ENCODE measurements at places on chromosomes 16 and 17. TPM values are rescaled to one million over a fixed set of nuclear protein-coding genes. Genes with fewer than 3 reads are reported as not detected.
A peak's percentile ranks its signal among the peaks of the same experiment; 100 is the strongest.

DNA sequence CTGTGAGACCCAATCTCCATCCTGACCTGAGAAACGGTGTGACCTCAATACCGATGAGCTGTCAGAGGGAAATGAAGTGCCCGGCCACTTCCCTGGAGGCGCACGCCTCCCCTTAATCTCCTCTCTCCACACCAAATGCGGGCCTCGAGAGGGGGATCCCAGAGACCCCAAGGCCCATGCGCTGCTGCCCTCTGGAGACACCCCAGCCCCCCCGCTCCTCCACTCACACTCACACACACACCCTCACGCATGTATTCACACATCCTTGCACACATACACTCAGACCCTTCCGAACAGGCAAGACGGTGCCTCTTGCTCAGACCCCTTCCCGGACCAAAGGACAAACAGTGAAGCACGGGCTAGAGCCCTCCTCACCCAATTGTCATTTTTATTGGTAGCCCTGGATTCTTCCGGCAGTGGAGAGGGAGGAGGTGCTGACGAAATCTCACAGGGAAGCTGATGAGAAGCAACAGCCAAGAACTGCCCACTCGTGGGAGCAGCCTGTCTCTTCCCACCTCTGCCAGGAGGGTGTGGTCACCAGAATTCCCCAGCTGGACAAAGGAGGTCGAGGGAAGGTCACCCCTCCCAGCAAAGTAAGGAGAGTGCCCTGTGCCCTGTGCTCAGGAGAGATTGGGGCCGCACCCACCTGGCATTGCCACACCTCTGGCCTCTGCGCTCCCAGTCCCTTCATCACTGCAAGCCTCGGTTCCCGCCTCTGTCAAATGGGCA lies 136.0 kb upstream of the TNRC6C start:
- DNase-seq: peak; percentile 59

- DNase-seq: no peak
Measured at GRCh38 chr17:2022647-2023240, 2.4 kb downstream of the RTN4RL1 start.

DNA sequence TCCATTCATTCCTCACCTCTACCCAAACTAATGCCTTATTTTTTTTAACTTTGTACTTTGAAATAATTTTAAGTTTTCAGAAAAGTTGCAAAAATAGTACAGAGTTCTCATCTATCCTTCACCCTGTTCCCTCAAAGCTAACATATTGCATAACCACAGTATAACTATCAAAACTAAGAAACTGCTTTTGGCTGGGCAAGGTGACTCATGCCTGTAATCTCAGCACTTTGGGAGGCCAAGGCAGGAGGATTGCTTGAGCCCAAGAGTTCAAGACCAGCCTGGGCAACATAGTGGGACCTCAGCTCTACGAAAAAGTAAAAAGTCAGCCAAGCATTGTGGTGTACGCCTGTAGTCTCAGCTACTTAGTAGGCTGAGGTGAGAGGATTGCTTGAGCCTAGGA lies 147.7 kb downstream of the SKAP1 start:
- no peak for DNase-seq

PAGR1 gene
- 12.9 TPM for total RNA-seq

SAT2 gene
- 73.5 TPM for total RNA-seq

GRCh38 chr17:39224778-39225307 lies 902 bp downstream of the STAC2 start:
- no peak for DNase-seq

PERCC1 gene
- not detected for total RNA-seq

- DNase-seq: no peak
Measured at GRCh38 chr16:75097941-75098901, 18.4 kb downstream of the LDHD start.

DNA sequence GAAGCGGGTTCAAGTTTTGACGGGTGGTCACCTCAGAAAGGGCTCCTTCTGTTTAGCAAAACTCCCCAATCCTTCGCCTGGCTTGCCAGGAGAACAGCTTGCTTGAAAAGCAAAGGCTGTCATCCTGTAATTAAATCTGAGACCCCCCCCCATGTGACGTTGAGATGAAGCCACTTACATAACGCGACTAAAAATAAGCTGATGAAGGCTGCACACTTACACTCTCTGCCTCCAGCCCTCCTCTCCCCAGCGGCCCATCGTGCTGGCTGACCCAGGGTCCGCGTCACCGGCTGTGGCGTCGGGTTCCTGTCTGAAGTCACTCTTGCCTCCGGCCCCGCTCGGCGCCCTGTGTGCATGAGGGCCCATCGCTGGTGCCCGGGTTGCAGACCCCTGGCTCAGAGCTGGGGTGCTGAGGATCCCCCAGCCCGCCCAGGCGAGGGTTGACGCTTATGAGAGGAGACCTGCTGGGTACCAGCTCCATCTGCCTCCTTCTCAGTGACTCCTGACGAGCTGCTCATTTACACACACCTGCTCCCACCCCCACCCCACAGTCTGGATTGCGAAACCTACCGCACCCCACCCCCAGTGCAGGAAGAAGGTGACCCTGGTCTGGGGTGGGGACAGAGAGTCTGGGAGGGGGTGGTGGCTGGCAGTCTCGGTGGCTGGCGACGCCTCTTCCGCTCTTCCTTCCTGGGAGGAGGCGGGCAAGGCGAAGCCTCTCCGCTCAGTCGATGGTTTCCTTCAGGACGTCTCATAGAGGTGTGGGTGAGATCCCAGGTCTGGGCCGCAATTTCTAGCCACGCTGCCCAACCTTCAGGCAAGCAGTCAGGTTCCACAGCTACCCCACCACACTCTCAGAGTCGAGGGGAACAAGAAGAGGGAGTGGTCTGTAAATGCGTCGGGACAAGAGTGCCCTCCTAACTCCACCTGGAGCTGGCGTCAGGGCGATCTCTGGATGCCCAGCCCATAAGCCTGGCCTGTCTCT lies 3.1 kb upstream of the BAIAP2 start:
- no peak for DNase-seq

DNA sequence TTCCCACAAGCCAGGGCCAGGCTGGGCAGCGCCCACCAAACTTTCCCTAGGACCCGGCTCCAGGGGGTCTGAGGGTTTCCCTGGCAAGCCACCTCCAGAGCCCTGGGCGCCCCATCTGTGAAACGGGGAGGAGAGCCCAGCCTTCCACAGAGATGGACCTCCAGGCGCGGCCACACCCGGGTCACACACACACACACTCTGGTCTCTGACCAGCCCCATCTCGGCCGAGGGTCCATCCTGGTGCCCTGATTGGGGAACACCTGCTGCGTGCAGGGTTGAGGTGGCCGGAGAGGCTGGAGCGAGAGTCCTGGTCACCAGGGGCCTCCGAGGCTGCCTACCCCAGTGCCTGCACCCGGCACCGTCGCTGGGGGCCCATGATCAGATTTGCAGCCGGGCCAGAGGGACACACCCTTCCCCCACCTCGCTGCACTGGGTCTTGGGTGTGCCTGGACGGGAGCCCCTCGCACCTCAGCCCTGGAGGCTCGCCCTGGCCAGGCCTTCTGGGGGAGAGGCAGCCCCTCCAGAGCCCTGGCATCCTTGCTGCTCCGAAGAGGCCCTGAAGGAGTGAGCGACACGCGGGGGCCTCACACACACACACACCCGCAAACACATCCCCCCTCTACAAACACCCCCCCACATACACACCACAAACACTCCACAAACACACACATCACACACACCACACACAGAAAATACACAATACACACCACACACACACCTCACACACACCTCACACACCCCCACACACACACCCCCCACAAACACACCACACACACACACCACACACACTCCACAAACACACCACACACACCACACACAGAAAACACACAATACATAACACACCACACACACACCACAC lies 29.7 kb downstream of the SLC25A10 start:
- no peak for DNase-seq

- DNase-seq: no peak
Measured at GRCh38 chr16:7218936-7219335, 113.7 kb upstream of the RBFOX1 start.

GRCh38 chr17:27453471-27453870 lies 2.8 kb upstream of the KSR1 start:
- no peak for DNase-seq

GAA gene
- total RNA-seq: 44.4 TPM

DPEP2 gene
- 0.99 TPM for total RNA-seq

- no peak for DNase-seq
Measured at GRCh38 chr17:30568117-30568430, 90.9 kb downstream of the GOSR1 start.

ATP6V0A1 gene
- 25.6 TPM for total RNA-seq

GRCh38 chr17:46152423-46152822 lies 40.8 kb downstream of the KANSL1 start:
- no peak for DNase-seq

DNA sequence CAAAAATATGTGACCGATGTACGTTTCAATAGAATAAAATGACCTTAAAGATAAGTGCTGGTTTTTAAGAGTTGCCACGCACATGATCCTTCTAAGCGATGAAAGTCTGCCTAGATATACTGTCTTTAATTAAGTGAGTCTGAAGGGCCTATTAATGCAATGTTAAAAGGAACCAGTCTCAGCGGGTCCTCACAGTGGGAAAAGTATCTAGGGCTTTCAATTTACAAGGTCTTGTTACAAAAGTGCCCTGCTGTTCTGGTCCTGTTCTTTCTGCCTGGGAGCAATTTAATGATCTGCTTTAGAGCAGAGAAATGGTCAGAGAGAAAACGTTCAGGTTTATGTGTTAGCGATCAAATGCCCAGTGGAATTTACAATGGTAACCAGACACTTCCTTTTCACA lies 864.0 kb downstream of the KCNJ2 start:
- DNase-seq: no peak

GRCh38 chr17:6654841-6655731 lies 3.5 kb downstream of the C17orf100 start:
- DNase-seq: no peak

CBFA2T3 gene
- total RNA-seq: 8.6 TPM

C17orf67 gene
- total RNA-seq: 1.1 TPM

CCT6B gene
- 2.6 TPM for total RNA-seq

DNA sequence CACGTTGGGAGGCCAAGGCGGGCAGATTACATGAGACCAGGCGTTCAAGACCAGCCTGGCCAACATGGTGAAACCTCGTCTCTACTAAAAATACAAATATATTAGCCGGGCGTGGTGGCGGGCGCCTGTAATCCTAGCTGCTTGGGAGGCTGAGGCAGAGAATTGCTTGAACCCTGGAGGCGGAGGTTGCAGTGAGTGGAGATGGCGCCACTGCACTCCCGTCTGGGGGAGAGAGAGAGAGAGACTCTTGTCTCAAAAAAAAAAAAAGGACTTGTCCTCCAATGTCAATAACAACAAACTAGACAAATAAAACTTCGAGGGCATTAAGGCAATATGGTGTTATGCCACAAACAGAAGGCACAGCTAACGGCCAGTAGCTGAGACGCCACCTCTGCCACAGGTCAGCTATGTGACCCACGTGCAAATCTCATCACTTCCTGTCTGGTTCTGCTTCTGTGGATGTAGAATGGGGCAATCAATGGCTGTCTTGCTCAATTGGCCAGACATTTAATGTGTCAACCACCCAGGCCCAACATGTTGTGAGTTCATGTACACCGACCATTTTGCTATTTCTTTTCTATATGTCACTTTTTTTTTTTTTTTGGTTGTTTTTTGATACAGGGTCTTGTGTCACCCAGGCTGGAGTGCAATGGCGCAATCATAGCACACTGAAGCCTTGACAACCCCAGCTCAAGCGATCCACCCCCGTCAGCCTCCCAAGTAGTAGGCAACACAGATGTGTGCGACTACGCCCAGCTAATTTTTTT lies 834 bp upstream of the TXNDC11 start:
- DNase-seq: no peak

DNA sequence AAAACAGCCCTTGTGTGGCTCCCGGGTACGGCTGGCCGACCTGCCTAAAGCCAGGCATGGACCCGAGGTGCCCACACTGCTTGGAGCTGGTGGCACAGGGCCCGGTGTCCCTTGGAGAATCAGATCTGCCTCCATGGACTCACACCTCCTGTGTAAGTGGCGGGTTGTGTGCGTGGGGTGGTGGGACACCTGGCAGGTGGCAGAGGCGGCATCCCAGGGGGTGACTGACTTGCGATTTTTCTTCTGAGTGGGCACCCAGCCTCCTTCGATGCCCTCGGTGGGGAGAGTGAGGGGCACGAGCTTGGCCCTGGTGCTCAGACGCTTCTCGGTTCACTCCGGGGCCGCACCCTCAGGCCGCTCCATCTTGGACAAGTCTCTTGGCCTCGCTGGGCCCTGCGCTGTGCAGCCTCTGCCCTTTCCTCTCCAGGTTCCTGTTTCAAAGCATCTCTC lies 35.8 kb downstream of the METRNL start:
- DNase-seq: no peak

FOXJ1 gene
- total RNA-seq: not detected

SNRNP25 gene
- 71.2 TPM for total RNA-seq

- DNase-seq: no peak
Measured at GRCh38 chr16:68444056-68444657, 4.2 kb downstream of the SMPD3 start.

DNA sequence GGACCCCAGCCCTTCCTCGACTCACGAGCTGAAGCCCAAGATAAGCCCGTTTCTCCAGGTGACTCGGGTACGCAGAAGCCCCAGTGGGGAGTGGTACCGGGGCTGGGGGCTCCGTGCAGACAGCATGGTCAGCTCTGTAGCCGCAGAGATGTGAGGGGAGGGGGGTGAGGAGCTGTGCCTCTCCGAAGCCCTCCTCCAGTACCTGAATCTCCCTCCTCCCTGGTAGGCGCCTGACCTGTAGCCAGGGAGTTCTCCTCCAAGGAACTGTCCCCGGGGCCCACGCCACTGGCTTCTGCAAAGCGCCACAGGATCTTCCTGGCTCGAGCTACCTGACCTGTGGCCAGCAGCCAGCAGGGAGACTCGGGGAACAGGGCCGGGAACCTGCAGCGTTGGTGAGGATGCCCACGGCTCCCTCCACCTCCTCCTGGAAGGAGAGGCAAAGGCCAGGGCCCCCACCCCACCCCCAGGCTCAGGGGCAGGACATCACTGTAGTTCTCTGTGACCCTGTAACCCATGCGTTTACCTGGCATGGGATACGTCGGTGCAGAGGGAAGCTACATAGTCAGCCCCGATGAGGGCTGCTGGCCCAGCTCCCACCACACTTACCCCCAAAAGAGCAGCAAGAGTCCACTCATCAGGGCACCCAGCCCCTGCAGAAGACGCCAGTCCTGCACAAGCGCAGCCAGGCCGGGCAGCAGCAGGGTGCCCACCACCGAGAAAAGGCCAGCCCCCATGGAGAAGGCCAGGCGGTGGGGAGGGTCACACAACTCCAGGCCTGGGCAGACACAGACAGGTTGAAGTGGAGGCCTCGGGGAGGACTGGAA lies 1.7 kb downstream of the SLC22A31 start:
- DNase-seq: no peak

DNA sequence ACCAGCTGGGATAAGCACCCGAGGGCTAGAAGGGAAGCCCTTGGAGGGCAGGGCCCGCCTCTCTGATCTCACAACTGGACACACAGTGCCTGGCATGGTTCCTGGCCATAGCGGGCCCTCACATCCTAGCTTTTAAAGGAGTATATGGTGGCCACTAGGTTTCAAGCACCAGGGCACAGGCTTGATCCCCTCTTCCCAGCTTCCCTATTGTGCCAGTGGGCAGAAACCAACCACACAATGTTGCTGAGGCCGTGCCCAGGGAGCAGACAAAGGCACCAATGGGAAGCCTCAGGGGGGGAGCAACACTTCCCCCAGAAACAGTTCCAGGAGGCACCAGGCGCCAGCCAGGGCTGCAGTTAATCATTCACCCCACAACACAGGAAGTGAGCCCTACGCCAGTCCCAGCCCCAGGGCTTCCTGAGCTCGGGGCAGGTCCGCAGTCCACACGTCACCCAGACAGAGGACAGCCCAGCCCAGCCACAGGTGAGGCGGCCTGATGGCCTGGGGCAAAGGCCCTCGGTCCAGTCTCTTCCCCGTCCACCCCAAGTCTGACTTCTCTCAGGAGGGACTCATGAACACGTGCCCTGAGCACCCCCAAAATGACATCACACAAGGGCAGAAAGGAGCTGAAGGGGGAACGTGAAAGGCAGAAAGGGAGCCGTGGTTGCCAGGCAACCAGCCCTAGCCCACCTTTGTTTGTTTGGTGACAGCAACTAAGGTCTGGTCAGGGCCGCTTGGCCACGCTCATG lies 12.8 kb downstream of the SMIM5 start:
- no peak for DNase-seq
